NCI-H1436 treated with DMSO at 0.1 percent for 48 hours (cell line): ENCODE measurements at places on chromosomes 3 and 15.

- no peak for DNase-seq
Measured at GRCh38 chr15:82950746-82951370, 1.7 kb downstream of the HOMER2 start.

GRCh38 chr3:46895204-46895660, 17.7 kb downstream of the PTH1R start:
- no peak for DNase-seq

GRCh38 chr3:143222981-143223380, 103.4 kb downstream of the CHST2 start:
- DNase-seq, result no peak

GRCh38 chr15:52016316-52016715, 2.7 kb upstream of the MAPK6 start:
- DNase-seq, result no peak

- no peak for DNase-seq
Measured at GRCh38 chr3:6396631-6397030, 464.3 kb upstream of the GRM7 start.

DNA sequence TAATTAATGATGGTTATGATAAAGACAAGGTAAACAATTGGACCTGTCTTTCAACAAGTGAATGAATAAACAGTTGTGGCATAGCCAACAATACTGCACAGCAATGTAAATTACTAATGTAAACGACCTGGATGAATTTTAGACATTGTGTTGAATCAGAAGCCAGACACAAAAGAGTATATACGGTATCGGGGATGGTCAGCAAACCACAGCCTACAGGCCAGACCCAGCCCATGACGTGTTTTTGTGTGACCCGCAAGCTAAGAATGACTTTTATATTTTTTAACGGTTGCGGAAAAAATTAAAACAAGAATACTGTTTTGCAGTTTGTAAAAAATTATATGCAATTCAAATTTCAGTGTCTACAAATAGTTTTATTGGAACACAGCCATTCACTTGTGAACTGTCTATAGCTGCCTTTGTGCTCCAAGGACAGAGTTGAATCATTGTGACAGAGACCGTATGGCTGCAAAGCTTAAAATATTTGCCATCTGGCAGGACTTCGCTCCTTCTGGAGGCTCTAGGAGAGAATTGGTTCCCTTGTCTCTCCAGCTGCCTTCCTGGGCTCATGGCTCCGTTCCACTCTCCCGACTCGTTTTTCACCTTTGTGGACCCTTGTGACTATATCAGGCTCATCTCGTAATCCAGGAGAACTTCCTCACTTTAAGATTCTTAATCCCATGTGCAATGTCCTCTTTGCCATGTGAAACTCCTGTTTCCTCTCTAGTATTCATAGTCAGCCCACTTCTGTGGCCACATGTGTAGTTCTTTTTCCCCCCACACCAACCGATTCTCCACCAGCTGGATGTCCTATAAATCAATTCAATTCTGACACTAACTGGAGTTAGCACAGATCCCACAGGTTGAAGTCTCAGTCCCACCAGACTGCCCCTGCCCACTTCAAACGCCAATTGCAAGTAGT, 72.7 kb downstream of the CMTM8 start:
- no peak for DNase-seq
